ENCODE measurements at places on chromosomes 1 and 21.

- no peak for DNase-seq
Measured at GRCh38 chr1:233780049-233780448, 124.4 kb upstream of the SLC35F3 start.

DNA sequence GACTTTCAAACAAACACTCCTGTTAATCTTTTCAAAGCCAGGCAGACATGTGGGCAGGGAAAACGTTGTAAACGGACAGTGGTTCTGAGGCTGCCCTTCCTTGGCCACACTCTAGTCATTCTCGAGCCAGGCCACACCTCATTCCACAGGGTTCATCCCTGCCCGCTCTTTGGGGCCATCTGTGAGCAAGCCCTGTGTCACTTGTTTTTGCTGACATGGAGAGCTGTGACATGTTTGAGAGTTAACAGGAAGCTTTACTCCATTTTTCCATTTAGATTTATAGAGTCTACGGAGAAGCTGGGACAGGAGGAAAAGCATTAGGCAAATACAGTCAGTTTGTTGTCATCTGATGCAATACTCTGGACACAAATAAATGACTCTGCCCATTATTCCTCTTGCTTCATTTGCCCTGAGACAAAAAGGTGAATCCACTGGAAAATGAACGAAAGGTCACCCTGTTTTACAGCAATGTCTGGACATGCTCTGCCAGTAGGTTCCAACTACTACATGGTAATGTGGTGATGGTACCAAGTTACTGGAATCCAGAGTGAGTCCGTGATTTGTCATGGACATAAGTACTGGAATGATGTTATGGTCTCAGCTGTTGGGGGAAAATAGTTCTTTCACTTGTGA, 126.9 kb downstream of the CLIC6 start:
- no peak for DNase-seq

DNA sequence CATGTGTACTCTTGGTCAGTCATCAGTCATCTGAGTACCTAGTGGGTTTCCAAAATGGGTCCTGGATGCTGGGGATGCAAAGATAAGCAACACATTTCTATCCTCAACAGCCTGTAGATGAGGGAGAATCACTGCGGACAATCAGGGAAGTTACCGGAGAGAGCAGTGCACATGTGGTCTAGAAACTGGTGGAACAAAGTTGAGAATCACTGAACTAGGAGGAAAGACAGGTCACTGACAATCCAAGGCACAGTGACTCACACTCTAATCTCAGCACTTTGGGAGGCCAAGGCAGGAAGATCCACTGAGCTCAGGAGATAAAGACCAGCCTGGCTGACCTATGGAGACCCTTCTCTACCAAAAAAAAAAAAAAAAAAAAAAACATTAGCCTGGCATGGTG, 31.4 kb upstream of the LGALS8 start:
- no peak for DNase-seq

DNA sequence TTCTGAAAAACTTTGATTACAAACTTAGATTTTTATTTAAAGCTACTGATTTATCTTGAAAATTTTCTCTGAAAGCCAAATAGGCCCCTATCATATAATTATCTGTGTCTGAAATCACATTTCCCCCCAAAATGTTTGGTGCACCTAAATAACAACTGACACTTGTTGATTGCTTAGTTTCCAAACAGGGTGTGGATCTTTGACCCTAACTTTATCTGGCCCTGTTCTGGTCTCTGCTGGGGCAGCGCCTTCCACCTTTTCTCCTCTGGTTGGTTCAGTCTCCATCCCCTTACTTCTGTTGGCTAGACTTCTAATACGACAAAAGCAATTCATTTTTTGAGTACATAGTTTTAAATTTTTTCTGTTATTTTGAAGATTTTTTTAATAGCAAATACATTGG, 10.2 kb upstream of the OTUD7B start:
- DNase-seq: no peak

GRCh38 chr1:21909286-21909759, 27.8 kb downstream of the HSPG2 start:
- no peak for DNase-seq

GRCh38 chr1:83706354-83706938, 292.5 kb downstream of the TTLL7 start:
- DNase-seq: no peak

All from Right ventricle myocardium inferior (tissue), 1 donor.